ENCODE measurements at places on chromosomes 16 and 17.

DNA sequence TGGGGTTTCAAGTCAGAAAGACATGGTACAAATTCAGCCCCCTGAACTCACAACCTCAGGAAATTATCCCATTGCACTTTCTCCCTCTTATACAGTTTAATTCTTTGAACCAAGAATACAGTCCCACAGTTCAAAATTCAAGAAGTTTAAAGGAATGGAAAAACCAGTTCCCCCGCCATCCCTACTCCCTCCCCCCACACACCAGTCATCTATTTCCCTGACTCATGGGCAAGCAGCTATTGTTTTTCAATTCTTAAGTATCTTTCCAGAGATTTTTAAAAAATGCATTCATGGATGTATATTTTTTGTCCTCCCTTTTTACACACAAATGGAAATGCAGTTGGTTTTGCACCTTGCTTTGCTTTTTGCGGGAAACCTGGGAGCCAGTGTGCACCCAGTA lies 7.3 kb downstream of the SYCE1L start:
- no peak for DNase-seq

GRCh38 chr17:7023576-7024401 lies 939 bp downstream of the BCL6B start:
- DNase-seq = peak; percentile 89

DNA sequence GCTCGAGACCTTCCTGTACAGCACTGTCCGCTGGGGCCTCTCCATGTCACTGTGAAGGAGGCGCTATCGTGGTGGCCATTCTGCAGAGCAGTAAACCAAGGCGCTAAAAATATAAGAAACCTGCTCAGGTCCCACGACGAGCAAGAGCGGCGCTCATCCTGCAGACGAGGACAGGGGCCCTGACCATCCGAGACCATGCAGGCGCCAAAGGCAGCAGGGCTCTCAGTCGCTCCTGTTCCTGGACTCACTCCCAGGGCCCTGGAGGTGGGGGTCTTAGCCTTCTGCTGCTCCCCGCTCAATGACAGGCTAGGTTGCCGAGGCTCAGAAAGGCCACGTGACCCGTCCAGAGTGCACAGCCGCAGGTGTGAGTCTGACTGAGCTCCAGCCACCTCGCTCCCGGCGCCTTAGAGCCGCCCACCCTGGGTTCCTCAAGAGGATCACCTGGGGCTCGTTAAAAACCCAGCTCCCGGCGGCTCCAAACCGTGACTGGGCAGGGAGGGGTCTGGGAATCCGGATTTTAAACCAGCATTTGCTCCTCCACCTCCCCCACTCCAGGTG lies 509 bp upstream of the ATP2C2 start:
- no peak for DNase-seq

- DNase-seq = no peak
Measured at GRCh38 chr17:81120149-81120484, 45.2 kb upstream of the PVALEF start.

DNA sequence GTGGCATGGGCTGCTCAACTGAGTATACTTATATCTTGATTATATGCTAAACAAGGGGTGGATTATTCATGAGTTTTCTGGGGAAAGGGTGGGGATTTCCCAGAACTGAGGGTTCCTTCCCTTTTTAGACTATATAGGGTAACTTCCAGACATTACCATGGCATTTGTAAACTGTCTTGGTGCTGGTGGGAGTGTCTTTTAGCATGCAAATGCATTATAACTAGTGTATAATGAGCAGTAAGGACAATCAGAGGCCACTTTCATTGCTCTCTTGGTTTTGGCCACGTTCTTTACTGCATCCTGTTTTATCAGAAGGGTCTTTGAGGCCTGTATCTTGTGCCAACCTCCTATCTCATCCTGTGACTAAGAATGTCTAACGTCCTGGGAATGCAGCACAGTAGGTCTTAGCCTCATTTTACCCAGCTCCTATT lies 12.0 kb downstream of the PRR11 start:
- DNase-seq = no peak

DNA sequence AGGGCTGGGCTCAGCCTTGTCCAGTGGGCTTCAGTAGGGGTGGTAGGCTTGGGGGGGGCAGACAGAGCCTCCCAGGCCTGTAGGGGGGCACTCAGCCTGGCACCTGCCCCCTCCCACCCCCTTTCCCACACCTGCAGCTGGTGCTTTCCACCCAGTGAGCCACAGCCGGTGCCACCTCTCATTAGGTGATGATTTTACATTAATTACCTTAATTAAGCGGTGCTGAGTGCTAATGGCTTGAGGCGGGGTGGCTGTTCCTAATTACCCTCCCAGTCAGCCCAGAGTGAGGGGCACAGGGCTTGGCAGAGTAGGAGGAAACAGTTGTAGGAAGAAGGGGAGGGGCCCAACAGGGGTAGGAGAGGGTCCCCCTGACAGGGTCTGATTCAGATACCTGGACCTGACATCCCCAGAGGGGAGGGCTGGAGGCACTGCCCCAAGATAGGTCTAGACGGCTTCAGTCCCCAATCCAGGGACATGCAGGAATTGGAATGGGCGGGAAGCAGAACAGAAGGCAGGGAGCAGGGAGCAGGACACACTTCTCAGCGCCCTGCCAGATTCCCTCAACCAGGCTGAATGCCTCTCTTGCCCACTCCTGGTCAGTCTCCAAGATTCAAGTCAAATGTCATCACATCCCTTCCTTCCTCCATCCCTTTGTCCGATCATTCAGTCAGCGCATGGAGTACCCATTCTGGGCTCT lies 26.5 kb upstream of the PHF12 start:
- DNase-seq = no peak

- DNase-seq = peak; percentile 87
Measured at GRCh38 chr17:32275060-32276042, 9.7 kb downstream of the RHBDL3 start.

DNA sequence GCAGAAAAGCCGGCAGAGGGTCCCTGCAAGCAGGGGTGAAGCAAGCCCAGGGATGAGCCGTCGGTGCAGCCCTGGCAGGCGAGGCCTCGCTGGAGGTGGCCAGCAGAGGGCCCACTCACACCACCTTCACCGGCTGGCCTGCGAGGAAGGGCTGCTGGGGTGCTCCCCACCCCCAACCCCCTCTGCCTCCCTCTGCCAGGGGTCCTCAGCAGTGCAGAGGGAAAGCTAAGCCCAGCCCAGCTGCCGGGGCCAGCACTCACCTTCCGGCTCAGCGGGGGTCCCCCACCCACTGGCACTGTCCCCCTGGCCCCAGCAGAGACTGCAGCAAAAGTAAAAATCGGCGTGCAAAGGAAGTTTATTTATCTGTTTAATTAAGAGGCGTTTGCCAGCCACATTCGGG lies 113.4 kb downstream of the ENGASE start:
- DNase-seq = peak; percentile 85

DNA sequence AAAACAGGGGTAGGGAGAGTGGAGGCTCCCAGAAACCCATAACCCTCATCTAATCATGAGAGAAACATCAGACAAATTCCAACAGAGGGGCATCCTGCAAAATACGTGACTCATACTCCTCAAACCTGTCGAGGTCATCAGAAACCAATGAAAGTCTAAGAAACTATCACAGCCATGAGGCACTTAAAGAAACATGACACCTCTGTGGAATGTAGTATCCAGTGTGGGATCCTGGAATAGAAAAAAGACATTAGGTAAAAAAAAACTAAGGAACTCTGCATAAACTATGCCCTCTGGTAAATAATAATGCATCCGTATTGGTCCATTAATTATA lies 16.4 kb downstream of the CDH5 start:
- DNase-seq = no peak

DNA sequence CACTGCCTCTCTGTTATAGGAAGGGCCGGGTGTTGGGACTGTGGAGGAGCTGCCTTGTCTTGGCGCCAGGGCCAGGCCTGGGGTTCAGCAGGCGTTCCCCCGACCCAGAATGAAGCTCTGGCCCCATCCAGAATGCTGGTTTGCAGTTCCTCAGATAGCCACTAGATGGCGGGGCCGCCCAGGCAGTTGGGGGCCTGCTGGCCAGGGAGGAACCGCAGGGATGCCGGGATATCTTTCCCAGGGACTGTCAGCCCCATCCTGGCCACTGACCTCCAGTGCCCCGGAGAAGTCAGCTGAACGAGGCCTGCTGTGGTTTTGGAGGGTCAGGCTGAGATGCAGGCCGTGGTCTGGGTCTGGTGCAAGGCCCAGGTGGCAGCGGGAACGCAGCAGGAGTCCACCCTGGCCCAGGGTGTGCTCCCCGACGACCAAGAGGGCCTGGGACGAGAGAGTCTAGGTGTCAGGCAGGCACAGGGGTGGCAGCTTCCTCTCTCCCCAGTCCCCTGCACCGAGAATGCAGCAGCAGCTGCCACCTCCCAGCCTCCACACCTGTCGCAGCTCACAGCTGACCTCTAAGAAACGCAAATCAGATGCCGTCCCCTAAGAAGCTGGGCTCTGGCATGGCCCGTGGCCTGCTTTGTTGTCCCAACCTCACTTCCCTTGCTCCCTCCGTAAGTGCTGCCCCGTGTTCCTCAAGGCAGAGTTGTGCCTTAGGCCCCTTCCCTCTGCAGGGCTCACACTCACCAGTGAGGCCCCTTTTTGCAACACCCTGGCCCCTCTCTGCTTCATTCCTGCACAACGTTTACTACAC lies 51.2 kb downstream of the RMI2 start:
- DNase-seq = peak; percentile 91

GRCh38 chr16:57949013-57949412 lies 21.9 kb downstream of the CNGB1 start:
- DNase-seq = no peak

DNA sequence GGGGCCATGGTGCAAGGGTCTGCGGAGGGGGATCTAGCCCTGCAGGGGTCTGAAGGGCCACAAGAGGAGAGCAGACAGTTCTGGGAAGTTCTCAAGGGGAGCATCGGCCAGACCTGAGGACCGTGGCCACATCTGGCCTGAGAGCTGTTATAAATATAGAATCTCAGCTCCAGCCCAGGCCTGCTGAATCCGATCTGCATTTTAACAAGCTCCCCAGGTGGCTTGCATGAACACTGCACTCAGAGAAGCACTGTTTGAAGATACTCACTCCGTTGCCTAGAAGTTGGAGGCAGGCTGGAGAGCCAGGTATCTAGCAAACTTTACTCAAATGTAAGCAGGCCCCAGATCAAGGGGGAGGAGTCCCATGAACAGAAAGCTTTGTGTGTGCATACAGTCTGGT lies 61.3 kb downstream of the NKD1 start:
- DNase-seq = no peak

DNA sequence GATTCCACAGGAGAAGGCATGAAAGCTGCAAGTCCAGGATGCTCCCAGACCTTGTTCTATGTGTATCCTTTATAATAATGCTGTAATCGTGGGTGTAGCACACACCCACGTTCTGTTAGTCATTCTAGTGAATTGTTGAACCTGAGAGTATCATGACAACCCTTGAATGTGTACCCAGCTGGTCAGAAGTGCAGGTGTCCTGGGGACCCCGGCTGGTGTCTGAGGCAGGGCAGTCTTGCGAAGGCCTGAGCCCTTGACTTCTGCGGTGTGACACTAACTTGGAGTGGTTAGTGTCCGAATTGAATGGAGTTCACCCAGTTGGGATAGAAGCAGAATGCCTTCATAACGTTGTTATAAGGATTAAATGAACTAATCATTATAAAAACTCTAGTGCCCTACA lies 218.0 kb upstream of the TNRC6C start:
- DNase-seq = no peak

DNA sequence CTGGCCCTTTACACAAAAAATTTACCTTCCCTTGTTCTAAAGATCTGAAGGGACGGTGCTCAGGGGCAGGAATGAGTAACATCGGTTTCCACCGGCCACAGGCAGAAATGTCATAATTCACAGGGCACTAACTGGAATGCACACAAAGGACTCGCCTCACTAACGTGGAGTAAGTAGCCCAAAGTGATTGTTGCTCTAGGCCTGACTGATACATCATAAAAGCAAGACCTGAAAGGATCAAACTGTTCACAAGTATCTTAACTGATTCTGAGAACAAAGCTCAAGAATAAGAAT lies 8.9 kb upstream of the TCF25 start:
- DNase-seq = no peak

DNA sequence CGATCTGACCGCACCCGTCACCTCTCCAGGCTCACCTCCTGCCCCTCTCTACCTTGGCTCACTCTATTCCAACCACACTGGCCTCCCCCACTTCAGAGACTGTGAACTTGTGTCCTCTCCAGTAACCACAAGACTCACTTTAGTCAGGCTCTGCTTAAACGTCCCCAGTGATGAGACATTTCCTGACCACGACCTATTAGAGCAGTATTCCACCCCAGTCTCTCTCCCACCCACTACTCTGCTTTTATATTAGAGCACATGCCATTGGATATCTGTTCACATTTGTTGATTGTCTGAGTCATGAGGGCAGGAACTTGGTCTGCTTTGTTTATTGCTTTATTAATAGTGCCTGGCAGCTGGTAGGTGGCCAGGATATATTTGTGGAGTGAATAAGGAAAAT lies 20.1 kb downstream of the COX11 start:
- no peak for DNase-seq

DNA sequence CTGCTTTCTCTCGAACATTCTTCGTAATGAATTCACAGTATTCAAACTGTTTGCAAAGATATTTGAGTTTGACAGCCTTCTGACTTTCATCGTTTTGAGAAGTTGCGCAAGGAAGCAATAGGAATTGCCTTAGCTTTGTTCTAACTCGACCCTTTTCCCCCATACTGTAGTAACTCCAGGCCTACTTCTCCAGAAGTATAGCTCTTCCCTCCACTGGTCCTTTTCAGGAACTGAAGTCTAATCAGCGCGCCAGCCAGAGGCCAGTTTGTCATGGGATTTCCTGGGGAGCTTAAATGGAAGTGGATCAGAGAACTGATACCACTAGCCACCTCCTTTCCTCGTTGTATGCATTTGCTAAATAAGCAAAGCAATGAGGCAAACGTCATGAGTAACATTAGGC lies 27.9 kb downstream of the CDR2 start:
- DNase-seq = no peak

DNA sequence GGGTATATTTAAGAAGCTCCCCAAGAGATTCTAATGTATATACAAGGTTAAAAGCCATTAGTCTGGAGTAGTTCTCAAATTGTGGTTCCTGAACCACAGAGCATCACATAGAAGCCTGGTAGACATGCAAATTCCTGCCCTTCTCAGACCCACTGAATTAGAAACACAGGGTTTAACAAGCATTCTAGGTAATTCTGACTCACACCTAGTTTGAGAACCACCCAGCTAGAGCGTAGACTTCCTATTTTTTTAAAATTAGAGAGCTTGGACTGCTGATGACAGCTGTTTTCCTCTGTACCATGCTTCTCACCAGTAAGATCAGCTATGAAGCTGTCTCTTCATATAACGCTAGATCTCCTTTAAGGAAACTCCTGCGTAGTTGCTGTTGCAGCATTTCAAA lies 50.6 kb downstream of the HS3ST3B1 start:
- no peak for DNase-seq
